ENCODE measurements at places on chromosomes 11 and 22. TPM values are rescaled to one million over a fixed set of nuclear protein-coding genes. Genes with fewer than 3 reads are reported as not detected.

SEPTIN3 gene
- total RNA-seq: 0.14 TPM

- DNase-seq: peak; percentile 64
Measured at GRCh38 chr11:8318536-8318935, 54.9 kb upstream of the LMO1 start.

- no peak for DNase-seq
Measured at GRCh38 chr11:31355131-31355530, 14.4 kb downstream of the DCDC1 start.

- no peak for DNase-seq
Measured at GRCh38 chr11:75786101-75786736, 17.6 kb downstream of the DGAT2 start.

DNA sequence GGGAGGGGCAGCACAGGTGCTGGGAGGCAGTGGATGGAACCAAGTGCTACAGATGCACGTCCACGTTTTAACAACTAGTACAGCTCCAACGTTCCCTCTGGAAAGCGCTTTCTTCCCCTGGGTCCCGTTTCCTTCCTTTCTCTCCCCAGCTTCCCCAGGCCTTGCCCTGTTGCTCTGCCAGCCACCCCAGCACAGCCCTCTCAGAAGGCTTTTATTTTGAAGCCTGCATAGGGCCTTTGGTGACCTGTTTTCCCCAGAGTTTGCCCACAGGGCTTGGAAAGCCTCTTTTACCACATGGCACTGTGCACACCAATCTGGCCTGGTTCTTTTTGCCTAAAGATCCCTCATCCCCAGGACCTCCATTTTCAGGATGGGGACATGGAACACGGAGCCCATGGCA, 13.9 kb upstream of the NCF4 start:
- no peak for DNase-seq

- peak; percentile 54 for DNase-seq
Measured at GRCh38 chr11:126496576-126497337, 141.3 kb downstream of the ST3GAL4 start.

GRCh38 chr11:587978-588380, 11.7 kb downstream of the PHRF1 start:
- DNase-seq: peak; percentile 88

DNA sequence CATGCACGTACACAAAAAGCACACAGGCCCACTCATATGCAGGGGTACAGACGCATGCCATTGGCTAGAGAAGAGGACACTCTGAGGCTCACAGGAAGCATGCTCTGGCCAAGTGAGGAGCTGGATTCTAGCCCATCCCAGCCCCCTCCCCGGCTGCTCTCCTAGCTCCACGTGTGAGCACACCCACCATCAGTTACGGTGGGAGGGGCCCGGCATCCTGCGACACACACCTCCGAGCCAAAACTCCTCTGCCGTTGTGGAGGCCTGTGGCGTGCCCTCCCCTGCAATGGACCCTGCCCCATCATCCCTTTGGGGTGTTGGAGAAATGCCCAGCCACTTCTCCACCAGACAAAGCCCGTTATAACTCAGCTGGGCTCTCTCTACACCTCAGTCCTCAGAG, 15.1 kb upstream of the IGSF9B start:
- DNase-seq: no peak

PSMD13 gene
- 89.6 TPM for total RNA-seq

KRTAP5-1 gene
- not detected for total RNA-seq

DNA sequence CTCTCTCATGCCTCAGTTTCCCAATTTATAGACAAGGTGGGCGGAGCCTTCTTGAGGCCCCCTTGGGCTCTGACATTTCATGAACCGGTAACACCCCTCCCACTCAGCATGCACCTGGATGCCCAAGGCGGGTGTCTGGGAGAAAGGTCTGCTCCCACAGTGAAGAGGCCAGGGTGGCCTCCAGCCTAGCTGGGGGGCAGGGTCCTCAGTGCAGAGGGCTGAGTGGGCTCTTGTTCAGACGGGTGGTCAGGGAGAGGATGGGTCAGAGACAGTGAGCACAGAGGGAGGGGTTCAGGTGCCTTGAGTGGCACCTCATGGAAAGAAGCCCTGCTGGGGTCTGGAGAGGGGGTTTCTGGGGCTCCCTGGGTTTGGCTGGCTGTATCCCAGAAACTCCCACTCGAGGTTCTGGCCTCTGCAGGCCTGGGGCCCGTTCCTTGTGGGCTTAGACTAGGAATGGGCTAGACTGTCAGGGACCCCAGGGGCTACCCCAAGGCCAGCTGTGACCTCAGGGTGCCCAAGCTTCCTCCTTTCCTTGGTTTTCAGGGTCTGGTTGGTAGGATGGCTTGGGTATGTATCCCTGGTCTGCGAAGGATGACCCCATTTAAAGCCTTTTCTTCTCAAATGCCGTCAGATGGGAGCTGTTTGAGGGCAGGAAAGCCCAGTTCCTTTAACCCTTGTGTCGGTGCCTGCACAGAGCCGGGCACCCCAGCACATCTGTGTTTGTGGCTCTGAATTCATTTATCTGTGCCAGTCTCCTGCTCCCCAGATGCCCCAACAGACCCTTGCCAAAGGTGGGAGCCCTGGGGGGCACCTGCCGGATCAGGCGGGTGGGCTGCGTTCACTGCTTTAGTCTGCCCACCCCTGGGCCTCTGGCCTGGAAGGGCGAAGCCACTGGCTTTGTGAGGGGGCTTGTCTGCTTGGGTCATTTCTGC, 1.2 kb downstream of the SYNGR1 start:
- DNase-seq: no peak

GRCh38 chr11:64321533-64321932, 3.6 kb downstream of the PRDX5 start:
- peak; percentile 40 for DNase-seq

DNA sequence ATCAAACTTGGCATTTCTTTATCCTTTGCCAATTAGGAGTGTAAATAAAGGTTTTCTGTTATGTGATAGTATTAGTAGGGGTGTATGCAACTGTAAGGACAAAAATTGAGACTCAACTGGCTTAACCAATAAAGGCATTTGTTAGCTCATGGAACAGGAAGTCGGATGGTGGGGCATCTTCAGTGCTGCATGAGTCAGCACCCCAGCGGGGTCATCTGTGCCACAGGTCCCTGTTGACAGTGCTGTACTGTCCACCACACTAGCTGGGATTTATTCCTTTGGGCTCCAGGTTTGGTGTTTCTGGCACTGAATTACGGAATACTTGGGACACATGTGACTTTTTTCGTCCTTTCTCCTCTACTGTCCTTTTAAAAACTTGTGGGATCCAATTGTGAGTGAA, 86.0 kb downstream of the PPP6R3 start:
- no peak for DNase-seq
